ENCODE measurements at places on chromosomes 7 and 10.

DNA sequence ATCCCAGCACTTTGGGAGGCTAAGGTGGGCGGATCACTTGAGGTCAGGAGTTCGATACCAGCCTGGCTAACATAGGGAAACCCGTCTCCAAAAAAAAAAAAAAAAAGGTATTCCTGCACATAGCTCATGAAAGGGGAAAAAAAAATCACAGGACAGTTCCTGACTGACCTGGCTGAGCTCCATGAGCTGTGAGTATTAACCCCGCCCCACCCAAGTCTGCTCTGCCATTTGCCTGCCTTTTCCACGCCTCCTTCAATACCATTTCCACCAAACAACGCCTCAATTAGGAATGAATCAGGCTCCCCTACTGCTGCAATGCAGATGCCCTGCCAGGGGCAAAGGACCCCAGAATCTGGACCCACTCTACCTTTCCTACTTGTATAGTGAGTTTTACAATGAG lies 55.0 kb downstream of the PDIA4 start:
- no peak for DNase-seq

- DNase-seq: no peak
These were observed 194.8 kb upstream of the PTN start for GRCh38 chr7:137538361-137538762.

- DNase-seq: no peak
These were observed 220.5 kb downstream of the CXCL12 start for GRCh38 chr10:44164251-44164956.

DNA sequence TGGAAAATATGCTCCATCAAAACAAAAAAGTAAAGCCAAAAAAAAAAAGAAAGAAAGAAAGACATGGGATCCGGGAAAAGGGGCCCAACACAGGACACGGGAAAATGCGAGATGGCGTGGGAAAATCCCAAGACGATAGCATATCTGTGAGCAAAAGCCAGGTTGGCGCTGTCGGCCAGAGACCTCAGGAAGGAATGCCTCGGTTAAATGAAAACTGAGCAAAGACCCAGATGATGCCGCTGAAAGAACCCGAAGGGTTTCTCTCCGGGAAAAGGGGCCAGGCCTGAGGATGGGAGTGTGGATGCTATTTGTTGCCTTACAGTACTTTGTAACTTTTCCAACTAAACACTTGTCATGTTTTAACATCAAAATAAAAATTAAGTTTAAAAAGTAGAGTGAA lies 49.5 kb upstream of the PPP2R2D start:
- no peak for DNase-seq

- DNase-seq: no peak
These were observed 142.0 kb upstream of the PRKCQ start for GRCh38 chr10:6721964-6722615.

GRCh38 chr10:87079106-87079836 lies 15.4 kb downstream of the GLUD1 start:
- no peak for DNase-seq

DNA sequence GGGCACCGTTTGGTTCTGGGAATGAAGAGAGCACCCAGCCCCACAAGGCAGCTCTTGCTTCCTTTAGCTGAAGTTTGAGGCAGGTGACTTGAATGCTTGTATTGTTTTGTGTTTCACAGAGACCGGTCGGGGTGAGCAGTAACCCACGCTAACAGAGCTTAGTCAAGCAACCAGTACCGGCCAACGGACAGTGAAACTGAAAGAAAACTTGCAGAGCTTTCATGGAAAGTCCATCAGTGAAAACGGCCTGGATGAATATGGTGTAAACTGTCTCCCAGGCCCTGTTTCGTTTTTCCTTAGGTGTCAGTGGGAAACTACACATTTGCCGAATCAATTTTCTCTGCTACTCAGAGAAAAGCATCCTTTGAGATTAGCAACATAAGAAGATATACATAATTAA lies 101.1 kb downstream of the LYZL1 start:
- DNase-seq: no peak

GRCh38 chr10:119302591-119303253 lies 95.4 kb downstream of the GRK5 start:
- DNase-seq: no peak

GRCh38 chr7:139231513-139232376 lies 708 bp downstream of the UBN2 start:
- DNase-seq: peak; percentile 48

DNA sequence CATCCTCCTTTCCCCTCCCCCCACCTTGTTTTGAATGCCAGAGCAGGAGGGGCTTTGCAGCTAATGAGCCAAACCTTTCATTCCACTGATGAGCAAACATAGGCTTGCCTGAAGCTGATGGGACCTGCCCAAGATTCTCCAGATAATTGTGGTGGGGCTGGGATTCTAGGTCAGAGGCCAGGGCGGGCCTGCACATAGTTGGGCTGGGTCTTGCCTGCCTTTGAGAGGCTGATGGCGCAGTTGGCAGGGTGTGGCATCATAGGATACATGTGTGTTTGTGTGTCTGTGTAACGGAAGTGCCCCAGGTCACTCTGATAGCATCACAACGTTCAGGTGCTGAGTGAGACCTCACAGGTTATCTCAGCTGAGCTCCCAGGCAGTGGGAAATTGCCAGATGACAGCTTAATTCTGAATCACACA lies 22.9 kb downstream of the BTBD16 start:
- DNase-seq: no peak

DNA sequence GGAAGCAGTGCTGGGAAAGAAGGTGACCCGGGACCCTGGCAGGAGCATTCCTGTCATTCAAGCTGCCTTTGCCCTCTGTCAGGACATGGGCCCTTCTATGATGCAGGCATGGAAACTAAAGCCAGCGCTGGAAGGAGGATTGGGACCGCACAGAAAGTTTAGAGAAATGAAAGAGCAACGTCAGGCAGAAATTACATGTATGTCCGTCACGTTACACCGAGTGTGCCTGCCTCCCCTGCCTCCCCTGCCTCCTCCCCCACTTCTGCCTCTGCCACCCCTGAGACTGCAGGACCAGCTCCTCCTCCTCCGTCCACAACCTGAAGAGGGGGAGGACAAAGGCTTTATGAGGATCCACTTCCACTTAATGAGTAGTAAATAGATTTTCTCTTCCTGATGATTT lies 13.9 kb upstream of the PWWP2B start:
- peak; percentile 32 for DNase-seq

DNA sequence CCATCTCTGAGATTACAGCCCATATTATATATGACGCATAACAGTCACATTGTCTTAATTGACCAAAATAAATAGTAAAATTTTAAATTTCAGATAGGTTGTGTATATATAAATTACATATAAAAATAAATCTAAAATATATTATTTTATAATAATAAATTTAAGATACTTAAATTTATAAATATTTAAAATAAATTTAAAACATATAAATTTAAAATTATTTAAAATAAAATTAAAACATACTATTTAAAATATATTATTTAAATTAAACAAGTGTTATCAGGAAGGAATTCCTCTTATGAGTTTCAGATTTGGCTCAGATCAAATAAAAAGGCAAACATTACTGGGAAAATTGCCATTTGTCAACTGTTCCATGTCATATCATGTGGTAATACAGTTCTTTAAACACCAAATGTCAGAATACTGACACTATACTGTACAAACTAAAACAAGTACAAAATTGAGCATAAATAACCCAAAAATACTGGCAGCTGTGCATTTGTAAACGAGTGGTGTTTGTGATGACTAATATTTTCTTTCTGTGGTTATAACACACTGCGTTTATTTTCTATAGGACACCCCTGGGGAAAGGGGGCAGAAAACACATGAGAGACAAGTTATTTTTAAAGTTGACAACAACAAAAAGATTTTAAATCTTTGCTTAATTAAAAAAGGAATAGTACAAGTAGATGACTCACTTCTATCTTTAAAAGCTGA lies 71.3 kb upstream of the DGKB start:
- no peak for DNase-seq

GRCh38 chr7:4861227-4861626 lies 603 bp downstream of the PAPOLB start:
- no peak for DNase-seq

GRCh38 chr10:52741851-52742250 lies 30.7 kb downstream of the MBL2 start:
- no peak for DNase-seq

- no peak for DNase-seq
These were observed 56.8 kb downstream of the CHCHD3 start for GRCh38 chr7:133025056-133025455.

DNA sequence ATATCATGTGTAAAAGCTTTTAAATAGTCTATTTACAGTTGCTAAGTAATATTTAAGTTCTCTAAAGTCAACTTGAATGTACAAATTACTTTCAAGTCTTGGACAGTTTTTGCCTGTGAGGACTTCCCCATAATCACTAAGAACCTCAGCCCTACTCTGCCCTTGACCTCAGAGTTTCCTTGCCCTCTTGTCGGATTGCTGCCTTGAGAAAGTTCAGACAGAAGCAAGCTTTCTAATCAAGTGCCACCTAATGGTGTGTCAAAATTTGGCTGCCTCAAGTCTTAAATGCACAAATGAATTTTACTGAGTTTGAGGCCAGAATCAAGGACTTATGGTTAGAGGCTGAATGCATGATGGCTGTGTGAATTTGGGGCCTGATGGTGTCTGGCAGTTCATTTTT lies 88.3 kb upstream of the KAT6B start:
- DNase-seq: peak; percentile 26

- DNase-seq: no peak
These were observed 28.6 kb downstream of the RABGEF1 start for GRCh38 chr7:66768865-66769832.

DNA sequence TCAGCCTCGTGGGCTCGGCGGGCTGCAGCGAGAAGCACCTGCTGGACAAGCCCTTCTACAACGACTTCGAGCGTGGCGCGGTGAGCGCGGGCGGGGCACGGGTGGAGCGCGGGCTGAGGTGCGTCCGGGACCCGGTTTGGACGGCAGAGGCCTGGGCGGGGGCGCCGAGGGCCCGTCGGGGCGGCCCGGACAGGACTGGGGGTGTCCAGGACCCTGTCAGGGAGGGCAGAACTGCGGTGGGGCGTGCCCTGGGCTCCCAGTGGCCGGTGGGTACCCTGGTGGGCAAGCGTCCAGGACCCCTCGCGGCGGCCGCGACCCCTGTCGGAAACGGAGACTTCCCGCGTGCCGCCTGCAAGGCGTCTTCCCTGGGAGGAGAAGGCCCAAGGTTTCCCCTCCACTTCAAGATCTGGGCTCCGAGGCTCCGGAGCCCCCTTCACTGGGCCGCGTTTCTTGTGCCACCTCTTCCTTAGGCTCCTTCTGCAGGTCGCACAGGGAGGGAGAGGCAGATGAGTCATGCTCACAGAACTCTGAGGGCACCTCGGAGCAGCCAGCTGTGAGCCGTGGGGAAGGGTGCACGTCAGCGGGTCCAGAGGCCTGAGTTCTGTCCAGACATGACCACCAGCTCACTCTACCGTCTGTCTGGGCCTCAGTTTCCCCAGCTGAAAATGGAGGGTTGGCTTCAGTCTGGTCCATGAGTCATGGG lies 485 bp downstream of the ALOX5 start:
- DNase-seq: no peak

- DNase-seq: no peak
These were observed 345.4 kb upstream of the NPSR1 start for GRCh38 chr7:34312624-34313023.

DNA sequence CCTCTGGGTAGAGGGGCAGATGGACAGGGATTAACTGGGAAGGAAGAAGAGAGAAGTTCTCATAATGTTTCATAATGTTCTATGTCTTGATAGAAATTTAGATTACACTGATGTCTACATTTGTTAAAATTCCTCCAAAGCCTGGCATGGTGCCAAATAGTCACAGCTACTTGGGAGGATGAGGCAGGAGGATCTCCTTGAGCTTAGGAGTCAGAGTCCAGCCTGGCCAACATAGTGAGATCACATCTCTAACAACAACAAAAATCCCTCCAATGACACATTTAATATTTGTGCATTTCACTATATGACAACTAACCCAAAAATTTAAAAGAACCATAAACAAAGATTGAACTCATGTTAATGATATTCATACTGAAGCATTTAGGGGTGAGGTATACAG lies 33.0 kb upstream of the PPP1R3C start:
- DNase-seq: no peak

DNA sequence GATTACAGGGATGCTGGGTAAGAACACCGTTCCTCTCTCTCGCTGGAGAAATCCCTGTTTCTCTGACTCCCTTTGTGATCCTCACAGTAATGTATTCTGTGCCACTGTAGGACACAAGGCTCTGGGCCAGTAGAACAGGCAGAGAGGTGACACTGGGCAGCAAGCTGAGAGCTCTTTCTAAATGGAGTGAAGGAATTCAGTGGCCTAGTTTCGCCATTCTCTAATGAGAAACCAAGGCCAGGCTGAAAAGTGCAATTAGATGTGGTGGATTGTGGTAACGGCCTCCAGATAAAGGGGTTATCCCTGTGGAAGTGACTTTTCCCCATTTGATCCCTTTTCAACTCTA lies 12.8 kb downstream of the KCTD7 start:
- DNase-seq: no peak
